MV-4-11 (cell line): ENCODE measurements at places on chromosomes 5 and 9.
A peak's percentile ranks its signal among the peaks of the same experiment; 100 is the strongest.

DNA sequence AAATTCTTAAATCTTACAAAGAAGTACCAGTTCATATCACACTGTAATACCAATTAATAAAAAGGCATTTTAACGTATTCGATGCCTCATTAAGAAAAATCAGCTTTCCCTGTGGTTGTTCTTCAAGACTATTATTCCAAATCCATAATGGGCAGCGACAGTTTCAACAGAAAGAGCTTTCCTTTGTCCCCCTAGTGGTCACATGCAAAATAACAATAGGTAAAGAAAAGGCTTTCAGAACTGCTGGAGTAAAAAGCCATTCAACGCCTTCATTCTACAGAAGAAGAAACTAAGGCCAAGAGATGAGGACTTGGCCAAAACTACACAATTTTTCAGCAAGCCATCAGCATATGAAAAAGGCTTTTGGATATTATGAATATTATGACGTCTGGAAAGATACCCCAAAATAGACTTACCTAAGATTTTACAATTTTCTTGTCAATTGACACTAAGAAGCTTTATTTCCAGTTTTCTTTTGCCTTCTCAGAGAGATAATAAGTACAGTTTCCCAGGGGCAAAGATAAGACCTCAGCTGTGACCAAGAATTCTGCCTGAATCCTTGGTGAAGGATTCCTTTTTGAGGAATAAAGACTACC is 6.7 kb upstream of the CDH6 start:
- peak; percentile 16 for DNase-seq

DNA sequence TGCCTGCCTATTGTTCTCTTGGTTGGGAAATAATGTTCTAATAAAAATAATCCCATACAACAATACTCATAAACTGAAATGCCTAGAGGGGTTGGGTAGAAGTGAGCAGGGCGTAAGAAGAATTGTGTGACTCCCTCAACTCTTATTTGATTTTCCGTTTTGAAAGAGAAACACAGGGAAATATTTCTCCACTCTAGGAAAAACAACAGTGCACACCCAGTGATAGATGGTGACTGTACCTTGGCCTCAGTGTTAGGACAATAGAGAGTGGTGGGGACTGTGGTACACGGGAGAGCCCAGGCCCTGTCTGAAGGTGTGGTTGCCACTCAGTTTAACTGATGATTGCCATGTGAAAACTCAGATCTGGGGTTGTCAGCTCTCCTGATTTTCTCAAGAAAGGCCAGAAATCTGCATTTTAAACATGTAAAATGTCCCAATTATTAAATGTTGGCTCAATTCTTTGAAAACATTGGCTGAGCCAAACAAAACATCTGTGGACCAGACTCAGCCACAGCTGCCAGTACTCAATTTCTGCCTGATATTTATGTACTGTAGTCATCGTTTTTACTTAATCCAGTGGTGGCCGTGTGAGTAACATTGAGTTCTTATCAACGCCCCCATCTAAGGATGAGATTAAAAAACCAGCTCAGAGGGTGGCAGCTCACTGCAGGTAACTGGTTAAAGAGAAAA is 103.8 kb upstream of the ZNF618 start:
- DNase-seq: no peak

DNA sequence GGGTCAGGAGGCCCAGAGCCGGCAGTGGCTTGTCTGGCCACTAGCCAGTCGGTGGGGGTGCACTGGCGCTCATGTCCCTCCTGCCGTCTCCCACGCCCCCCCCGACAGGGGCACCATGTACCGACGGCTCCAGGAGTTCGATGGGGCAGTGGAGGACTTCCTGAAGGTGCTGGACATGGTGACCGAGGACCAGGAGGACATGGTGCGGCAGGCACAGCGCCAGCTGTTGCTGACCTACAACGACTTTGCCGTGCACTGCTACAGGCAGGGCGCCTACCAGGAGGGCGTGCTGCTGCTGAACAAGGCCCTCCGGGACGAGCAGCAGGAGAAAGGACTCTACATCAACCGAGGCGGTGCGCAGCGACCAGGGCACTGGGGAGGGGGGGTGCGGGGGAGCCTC is 8.1 kb downstream of the TTC16 start:
- no peak for DNase-seq

DNA sequence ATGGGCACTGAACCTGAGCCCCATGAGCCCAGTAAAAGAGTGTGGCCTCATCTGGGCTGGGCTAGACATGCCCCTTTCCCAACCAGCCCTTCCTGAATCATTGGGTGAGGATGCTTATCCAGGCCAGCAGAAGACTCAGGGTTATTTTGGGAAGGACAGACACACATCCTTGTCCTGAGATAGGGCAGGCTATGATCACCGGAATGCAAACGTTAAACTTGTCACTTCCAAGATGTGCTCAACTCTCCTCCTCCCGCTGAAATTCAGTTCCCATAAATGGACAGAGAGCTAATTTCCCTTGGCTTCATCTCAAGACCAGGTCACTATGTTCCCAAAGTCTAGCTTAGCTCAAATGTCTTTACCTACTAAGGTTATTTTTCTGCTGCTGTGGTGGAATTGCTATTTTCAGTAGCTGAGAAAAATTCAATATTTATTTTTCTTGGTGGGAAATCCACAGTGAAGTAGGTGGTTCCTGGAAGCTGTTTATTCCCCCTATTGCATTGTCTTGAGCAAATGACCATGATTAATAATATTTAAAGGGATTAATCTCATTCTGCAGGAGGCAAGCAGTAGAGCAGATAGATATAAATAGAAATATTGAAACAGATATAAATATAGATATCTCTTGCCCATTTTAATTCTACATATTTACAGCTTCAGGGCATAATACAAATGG is 70.0 kb downstream of the NXNL2 start:
- DNase-seq: no peak

DNA sequence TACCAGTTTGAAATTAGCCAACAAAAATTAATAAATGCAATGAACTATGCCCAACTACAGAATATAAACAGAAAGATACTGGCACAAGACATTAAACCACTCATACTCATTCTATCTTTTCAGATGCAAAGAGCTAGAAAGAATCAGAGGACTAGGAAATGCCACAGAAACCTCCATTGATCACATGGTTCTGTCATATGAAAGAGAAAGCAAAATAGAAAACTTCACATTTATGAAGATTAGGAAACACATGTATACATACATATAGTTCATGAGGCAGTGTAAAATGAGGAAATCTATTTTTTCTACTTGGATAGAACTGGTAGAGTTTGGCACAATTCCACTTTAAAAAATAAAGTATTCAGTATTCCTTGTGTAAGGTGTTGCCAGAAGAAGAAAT is 275.1 kb upstream of the PTGER4 start:
- peak; percentile 77 for DNase-seq

- no peak for DNase-seq
These were observed 93.6 kb downstream of the PAX5 start for GRCh38 chr9:36940500-36940853.

- no peak for DNase-seq
These were observed 2.1 kb upstream of the TPM2 start for GRCh38 chr9:35691757-35692301.

DNA sequence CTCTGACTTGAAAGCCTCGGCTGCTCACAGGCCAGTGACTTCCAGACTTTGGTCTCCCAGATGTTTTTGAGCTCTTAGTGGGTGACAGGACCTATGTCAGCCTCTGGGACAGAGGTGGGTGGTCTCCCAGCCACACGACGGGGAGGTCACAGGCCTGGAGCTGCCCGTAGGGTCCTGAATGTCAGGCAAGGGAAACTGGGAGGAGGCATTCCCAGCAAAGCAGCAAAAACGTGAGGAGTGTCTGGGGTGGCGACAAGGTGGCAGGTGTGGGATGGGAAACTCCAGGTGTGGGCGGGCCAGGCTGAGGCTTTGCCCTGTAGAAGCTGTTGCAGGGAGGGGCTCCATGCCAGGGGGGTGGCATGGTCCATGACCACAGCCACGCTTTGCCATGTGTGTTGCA is 110.5 kb downstream of the CACNA1B start:
- DNase-seq: no peak

GRCh38 chr9:113863345-113863744 is 12.8 kb upstream of the ZNF618 start:
- DNase-seq: no peak

DNA sequence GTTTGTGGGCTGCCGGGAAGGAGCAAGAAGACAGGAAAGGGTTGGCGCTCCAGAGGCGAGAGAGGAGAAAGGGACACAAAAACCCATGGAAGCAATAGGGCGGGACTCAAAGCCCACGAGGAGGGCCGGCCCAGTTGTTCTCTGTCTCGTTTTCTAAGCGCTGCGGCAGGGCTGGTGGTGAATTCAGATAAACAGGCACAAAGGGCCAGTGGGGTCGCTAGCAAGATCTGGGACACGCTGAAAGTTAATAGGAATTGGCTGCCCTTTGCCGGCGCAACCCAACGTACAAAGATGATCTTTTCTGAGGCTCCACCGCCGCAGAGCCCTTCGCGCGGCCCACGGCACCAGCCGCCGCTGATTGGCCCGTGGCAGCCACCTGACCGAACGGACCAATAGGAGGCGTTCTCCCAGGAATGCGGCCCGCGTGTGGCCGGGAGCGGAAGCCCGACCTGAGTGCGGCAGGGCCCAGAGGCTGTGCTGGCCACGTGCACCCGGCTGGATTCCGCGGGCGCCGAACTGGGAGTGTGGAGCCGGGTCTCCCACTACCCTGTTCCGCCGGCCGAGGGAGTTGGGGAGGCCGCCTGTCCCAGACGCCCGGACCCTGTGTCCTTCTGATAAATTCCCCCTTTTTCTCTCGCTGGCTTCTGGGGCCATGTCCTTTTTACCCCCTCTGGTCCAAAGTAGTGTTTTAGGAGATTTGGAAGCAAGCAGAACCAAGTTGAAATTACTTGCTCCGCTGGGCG is 16.8 kb upstream of the NSD1 start:
- DNase-seq: peak; percentile 78

- DNase-seq: no peak
These were observed 23.0 kb downstream of the TMOD1 start for GRCh38 chr9:97524424-97524823.

DNA sequence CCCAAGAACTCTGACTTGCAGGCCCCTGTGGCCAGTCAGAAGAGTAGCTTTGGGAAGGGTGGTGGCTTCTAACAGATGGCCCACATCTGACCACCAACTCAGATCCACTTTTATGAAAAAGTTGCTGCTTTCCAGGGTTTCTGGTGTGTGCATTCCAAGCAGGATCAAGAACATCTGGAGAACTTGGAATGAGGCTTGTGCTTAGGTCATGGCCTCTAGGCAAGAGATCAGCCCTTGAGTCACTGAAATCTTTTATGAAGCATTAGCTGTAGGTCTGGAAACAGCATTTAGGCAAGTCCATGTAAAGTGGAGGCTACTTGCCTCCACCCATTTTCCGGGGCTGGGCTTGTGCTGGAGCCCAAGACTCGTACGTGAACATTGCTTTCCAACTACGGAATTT is 433.3 kb downstream of the SH3GL2 start:
- DNase-seq: no peak

DNA sequence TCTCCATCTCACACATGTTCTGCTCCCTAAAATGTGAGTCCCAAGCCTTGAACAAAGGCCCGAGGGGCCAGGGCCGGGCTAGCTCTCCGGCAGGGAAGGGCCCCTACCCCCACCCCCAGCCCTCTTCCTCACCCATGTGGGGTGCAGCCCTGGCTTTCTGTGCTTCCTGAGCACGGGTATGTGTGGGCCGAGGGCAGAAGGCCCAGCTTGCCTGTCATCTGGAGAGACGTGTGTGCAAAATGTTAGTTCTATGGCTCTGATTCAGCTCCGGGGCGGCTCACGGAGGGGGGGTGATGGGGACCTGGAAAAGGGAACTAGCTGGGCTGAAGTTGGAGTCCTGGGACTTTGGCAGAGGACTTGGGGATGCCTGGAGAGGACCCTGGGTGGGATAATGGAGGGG is 90.3 kb upstream of the ARAP3 start:
- no peak for DNase-seq

DNA sequence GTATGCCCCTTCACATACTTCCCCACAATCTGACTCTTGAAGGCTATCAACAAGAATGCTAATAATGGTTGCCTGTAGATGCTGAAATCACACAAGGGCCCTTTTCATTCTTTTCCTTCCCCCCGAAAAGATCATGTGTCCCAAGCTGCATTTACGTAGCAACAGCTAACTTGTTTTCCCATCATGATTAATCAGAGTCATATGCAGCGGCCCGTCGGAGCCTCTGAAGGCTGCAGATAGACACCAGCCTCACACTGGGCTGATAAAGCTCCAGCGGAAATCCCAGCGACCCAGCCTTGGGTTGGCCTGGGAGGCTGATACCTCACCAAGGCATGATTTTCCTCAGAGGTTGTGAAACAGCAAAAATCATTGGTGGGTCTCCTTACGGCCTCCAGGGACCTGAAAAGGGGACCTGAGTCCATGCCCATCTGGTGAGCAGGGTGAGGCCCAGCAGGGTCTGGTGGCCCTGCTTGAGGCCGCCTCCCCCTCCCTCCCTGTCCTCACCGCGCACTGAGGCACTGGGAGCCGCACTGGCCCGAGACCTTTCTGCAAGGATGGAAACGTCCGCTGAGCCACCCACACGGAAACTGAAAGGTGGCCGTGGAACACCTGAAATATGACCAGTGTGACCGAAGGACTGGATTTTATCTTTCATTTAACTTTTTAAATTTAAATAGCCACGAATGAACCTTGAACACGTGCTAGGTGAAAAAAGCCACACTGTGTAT is 114.2 kb upstream of the PHYKPL start:
- DNase-seq: no peak

DNA sequence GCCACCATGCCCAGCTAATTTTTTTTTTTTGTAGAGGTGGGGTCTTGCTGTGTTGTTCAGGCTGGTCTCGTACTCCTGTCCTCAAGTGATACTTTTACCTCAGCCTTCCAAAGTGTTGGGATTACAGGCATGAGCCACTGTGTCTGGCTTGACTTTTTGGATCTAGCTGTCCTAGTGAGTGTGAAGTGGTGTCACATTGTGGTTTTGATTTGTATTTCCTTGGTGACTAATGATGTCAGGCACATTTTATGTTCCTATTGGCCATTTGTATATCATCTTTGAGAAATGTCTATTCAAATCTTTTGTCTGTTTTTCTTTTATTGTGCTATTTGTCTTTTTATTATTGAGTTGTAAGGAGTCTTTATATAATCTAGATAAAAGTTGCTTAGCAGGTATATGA is 53.5 kb upstream of the MCCC2 start:
- DNase-seq: peak; percentile 31

GRCh38 chr9:125890826-125891225 is 143.7 kb downstream of the PBX3 start:
- no peak for DNase-seq

DNA sequence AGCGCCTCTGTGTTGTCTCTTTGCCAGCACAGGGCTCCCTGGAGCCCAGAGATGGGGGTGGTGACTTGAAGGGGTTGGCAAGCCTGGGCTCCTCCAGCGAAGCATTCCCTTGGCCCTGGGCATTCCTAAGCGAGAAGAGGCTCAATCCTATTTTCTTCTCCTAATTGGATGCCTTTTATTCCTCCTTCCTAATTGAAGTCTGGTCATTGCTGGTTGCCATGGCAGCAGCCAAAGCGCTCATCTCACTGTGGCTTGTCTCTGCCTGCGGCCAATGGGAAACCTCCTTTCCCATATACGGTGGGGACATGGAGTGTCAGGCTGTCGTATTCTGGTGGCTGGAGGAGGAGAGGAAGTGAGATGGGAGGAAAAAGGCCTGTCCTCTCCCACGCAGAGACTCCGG is 52.3 kb upstream of the RARS1 start:
- no peak for DNase-seq
